HepG2 (cell line): ENCODE measurements at places on chromosomes 4 and X. TPM values are rescaled to one million over a fixed set of nuclear protein-coding genes. Genes with fewer than 3 reads are reported as not detected.

Gene RIBC1
- total RNA-seq, result 0.29 and 0.55 TPM in 2 replicates

Gene RNF113A
- 15.4 and 21.4 TPM in 2 replicates for total RNA-seq

Gene KIF4A
- 28.2 and 42.2 TPM in 2 replicates for total RNA-seq

Gene FBXW7
- total RNA-seq, result 21.7 and 40.9 TPM in 2 replicates

Gene TEX11
- total RNA-seq, result not detected in 2 replicates

DNA sequence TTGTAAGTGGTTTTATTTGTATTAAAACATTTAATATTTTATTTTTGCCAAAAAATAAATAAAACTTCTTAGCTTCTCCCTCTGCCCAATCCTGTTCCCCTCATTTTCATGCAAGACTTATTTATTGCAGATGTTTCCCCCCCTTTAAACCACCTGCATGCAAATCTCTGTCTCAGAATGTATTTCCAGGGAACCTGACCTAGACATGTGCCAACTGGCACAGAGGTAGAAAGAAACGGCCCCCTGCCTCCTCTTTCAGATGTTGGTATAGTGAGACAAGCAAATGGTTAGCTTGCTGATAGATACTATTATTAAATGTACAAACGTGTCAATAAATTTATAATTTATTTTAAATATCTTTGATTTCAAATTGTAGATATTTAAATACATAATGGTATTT, 47.1 kb downstream of the KLF3 start:
- no peak for DNase-seq

DNA sequence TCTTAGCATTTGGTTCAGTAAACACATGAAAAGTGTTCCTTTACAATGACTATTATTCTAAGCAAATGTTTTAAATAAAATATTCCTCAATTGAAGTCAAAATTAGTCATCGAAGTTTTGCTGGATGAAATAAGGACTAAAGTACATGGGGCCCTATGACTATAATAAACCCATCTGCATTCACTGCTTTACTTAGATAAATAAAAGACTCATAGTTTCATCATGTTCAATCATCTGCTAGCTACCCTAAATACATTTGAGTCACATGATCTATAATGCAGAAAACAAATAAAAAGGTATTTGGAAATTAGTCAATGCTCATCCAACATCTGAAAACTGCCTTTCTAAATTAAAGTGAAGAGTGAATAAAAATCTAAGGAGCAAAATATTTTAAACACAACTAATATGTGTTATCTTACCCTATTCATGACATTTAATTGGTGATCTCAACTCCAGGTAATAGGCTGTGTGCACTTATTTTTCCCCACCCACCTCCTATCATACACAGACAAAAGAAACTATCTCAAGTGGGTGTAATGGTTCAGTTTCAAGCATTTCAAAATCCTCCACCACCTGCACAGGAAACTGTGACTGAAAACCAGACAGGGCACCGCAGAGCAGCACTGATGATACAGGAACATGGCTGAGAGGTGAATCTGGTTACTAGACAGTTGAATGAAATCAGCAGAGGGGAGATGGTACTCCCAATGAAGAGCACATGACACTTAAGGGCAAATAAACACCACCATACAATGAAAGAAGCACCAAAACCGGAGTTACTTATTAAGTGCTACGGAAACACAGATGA, 78.6 kb downstream of the CAMK2D start:
- no peak for DNase-seq

- no peak for DNase-seq
These were observed 101.0 kb downstream of the SCD5 start for GRCh38 chr4:82697561-82697960.

DNA sequence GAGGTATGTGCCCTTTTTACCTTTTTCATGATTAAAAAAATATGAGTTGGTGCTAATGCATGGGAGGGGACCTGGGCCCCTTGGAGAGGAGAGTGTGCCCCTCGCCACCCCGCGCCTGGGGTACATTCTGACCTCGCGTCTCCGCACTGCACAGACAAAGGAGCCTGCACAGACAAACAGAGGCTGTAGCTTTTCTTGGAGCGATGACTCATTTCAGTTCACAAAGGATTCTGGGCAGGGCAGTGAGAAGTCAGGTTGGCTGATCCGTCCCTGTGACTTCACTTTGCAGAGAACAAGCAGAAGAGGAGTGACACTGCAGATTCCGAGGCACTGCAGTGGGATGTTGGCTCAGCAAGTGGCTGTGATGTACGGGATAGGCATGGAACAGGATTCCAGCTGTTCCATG, 82.9 kb downstream of the STOX2 start:
- peak; percentile 7 for DNase-seq
